ENCODE measurements at places on chromosomes 6 and 20. TPM values are rescaled to one million over a fixed set of nuclear protein-coding genes. Genes with fewer than 3 reads are reported as not detected.

DNA sequence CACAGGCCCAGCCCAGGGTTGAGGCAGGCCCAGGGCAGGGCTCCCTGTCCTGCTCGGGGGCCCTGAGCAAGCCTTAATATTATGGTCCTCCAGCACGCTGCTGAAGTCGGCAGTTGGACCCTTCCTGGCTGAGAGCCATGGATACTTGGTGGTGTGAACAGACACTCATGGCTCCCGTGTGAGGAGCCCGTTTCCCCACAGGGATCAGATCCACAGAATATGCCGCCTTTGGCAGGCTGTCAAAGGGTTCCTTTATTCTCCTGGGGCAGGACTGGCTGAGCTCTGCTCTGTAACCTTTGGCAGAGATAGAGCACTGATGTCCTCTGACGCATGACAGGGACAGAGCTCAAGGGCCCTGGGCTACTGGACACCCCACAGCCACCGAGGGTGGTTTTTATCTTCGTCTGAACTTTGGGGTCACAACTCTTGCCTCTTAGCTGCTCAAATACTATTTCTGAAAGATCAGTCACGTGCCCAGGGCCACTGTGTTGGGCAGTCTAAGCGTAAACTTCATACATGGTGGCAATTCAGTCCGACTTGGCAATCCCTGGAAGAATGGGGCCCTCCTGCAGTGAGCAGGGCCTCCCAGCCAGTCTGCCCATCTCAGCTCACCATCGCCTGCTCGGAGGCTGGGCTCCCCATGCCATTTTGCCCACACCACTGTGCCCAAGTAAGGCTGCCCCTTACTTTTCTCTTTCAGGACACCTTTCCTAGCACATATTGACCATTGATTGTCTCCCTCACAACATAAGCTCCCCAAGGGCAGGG, 49.1 kb downstream of the TTI1 start:
- DNase-seq, result no peak
- no peak overlapping the region for H3K4me3 ChIP-seq
- H3K4me1 ChIP-seq, result peaks cover 18% of the 10 kb centered on the region

Gene PNLDC1
- total RNA-seq, result not detected

DNA sequence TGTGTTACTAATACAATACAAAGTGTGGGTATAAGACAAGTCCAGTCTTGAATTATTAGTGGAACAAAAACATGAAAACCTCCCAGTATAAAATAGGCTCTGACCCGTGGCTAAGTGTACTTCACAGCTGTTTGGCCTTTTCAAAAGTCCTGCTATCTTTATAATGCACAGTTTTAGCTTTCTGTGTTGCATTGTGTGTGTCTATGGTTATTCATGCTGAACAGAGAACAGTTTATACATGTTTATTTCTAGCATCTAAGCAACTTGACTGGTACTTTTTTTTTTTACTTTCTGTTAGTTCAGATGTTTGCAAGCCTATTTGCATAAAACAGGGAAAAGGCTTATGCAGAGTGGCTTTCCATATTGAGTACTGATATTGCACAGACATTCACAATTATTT, 119.2 kb upstream of the CCN2 start:
- H3K4me1 ChIP-seq, result no peaks in the 10 kb centered on the region
- no peak overlapping the region for H3K27ac ChIP-seq
- no peaks in the 10 kb centered on the region for H3K27me3 ChIP-seq
- H3K36me3 ChIP-seq, result no peaks in the 10 kb centered on the region
- no peak for DNase-seq
- no peak overlapping the region for H3K4me3 ChIP-seq

DNA sequence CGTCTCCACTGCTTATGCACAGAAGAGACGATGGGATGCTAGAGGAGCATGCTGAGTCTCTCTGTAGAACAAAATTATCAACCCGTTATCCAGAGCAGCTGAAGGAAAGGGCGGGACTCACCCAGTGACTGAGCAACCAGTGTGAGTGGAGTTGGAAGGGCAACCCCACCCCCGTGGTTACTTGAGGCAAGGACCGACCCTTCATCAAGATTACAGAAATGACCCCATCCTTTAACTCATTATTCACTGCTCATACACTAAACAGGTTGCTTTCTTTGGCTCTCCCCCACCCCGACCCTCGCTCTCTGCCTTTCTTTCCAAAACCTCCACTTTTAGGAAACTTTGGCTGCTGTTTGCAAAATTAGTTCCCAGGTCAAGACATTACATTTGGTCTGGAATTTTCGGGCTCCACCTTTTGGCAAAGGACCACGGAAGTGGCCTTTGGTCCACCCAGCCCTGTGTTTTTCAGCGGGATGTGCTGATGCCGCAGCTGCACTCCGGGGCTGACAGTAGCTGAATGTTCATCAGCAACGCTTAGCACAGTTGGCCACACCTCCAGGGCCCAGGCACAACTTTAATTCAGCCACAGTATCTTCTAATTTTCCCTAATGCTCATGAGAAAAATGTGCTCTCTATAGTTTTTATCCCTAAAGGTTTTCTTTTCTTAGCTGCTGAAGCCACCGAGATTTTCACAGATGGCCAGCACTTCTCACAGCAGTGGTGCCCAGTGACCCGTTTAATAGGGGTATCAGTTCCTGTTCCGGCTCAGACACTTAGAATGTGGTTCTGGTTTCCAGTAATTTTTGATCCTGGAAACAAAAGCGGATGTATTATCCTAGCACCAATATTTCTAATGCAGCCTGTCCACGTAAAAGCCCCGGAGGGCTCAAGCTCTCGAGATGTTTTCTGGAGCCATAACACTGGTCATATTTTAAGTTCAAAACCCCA, 103.6 kb upstream of the NXT1 start:
- H3K4me1 ChIP-seq, result no peaks in the 10 kb centered on the region
- H3K27me3 ChIP-seq, result no peaks in the 10 kb centered on the region
- H3K36me3 ChIP-seq, result no peaks in the 10 kb centered on the region
- H3K27ac ChIP-seq, result peak overlapping the region; percentile 17

DNA sequence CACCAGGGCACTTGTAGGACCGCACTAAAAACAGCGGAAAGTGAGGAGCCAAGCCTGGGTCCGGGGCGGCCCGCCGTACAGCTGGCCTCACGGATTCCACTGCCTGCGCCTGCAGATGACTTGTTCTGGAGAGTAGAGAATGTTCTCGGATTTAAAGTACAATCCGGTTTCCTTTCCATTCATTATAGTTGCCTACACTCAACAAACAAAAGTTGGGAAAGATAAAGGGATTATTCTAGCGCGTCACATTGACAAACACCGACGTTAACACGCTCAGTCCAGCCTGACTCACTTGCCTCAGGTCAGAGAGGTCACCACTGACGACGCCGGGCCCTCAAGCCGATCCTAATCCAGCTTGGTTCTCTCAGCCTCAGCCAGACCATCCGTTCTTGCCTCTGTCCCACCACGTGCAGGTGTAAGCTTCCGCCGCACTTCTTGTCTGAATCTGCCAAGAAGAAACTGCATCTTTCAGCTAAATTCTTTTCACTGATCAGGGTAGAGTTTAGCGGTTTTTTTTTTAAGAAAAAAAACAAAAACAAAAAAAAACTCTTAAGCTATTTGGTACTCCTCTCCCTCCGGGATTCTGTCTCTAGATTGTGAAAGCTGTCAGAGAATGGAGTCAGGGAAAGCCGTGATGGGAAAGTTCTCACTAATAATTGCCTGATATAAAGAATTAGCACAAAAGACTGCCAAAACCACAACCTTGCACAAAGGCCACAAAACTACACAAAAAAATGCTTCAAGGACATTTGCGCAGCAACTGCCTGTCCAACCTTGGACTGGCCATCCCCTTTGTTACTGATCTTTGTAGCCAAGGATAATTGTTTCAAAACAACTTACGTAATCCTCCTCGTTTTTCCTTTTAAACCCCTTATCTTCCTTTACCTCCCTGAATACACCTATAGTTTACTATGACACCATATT, 1.1 kb upstream of the PHF10 start:
- peak; percentile 57 for DNase-seq
- H3K4me1 ChIP-seq, result peaks cover 28% of the 10 kb centered on the region
- H3K27ac ChIP-seq, result peak overlapping the region; percentile 88

GRCh38 chr6:74554041-74554440, 651.8 kb downstream of the COL12A1 start:
- H3K4me3 ChIP-seq, result no peak overlapping the region
- H3K27me3 ChIP-seq, result no peaks in the 10 kb centered on the region
- no peaks in the 10 kb centered on the region for H3K36me3 ChIP-seq
- H3K4me1 ChIP-seq, result no peaks in the 10 kb centered on the region

DNA sequence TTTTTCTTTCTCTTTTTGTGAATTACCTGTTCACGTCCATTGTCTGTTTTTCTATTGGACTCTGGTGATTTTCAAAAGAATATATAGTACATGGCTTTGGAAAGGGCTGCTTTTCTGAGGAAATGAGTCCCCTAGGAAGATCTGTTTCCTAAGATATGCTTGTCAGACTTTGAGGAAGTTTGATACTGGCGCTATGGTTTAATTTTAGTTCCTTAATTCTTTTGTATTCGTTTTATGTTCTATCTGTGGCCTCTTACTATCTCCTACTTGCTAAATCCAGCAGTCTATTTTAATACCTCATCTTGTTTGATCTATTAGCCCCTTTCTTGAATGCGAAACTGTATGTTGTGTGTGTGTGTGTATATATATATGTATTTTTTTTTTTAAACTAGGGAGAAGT, 101.9 kb downstream of the LIN28B start:
- H3K36me3 ChIP-seq, result no peaks in the 10 kb centered on the region
- H3K4me1 ChIP-seq, result no peaks in the 10 kb centered on the region
- no peak overlapping the region for H3K4me3 ChIP-seq
- H3K27ac ChIP-seq, result no peak overlapping the region
- DNase-seq, result no peak

GRCh38 chr6:168951217-168951616, 302.4 kb downstream of the THBS2 start:
- peaks cover 27% of the 10 kb centered on the region for H3K4me1 ChIP-seq
- DNase-seq, result no peak
- peak overlapping the region; percentile 70 for H3K27ac ChIP-seq
- H3K27me3 ChIP-seq, result no peaks in the 10 kb centered on the region

Gene GRM1
- 0.16 TPM for total RNA-seq

DNA sequence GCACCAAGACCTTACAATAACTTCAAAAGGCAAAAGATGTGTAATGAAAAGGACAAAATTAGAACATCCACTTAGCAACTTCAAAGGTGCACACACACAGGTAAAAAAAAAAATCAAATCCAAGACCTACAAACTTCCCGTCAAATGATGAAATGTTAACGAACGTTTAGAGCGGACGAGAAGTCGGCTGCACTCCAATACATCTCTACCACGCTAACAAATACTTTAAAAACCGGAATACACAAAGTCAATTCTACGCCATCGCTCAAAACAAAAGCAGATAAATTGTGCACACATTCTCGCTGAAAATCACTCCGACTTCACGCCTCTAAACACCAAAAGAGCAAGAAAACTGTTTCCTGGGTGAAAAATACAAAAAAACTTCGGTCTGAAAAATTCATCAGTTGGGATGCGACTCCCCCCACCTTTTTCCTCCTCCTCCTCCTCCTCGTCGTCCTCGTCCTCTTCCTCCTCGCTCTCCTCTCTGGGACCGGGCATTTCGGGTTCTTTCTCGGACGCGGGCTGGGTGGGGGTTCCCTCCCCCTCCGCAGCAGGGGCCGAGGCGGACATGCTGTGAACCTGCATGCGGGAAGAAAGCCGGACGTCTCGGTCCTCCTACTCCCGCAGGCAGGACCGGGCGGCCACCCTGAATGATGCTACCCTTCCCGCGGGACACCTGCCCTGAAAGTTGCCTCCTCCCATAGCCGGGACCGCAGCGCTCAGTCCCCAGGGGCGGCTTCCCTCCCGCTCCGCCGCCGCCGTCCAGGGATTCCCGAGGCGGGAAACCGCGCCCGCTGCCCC, 712 bp downstream of the DEK start:
- H3K27ac ChIP-seq, result peak overlapping the region; percentile 93
- DNase-seq, result no peak
- no peaks in the 10 kb centered on the region for H3K27me3 ChIP-seq

DNA sequence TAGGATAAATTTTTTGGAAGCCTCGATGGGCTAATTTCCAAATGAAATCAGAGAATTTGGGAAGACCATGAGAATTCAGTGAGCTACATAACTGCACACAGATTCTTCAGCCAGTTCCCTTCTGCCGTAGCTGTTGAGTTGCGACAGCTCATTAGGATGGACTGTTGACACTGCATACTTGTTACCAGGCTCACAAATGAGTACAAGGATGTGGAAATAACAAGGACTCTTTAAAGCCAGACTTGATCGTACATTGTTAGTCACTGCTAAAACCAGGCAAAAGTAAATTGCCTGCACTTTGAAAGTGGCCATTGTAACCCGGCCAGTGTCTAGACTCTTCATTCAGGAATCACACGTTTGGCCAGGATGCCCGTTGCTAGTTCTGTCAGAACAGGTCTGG, 37.0 kb downstream of the NDUFAF5 start:
- H3K36me3 ChIP-seq, result peaks cover 7% of the 10 kb centered on the region
- H3K4me3 ChIP-seq, result no peak overlapping the region
- no peak overlapping the region for H3K27ac ChIP-seq
- no peaks in the 10 kb centered on the region for H3K4me1 ChIP-seq
- H3K27me3 ChIP-seq, result no peaks in the 10 kb centered on the region
- DNase-seq, result no peak

- no peak overlapping the region for H3K27ac ChIP-seq
- no peaks in the 10 kb centered on the region for H3K36me3 ChIP-seq
- no peak overlapping the region for H3K4me3 ChIP-seq
- no peak for DNase-seq
- no peaks in the 10 kb centered on the region for H3K4me1 ChIP-seq
- H3K27me3 ChIP-seq, result no peaks in the 10 kb centered on the region
These were observed 41.4 kb upstream of the MAP7 start for GRCh38 chr6:136591617-136592016.

DNA sequence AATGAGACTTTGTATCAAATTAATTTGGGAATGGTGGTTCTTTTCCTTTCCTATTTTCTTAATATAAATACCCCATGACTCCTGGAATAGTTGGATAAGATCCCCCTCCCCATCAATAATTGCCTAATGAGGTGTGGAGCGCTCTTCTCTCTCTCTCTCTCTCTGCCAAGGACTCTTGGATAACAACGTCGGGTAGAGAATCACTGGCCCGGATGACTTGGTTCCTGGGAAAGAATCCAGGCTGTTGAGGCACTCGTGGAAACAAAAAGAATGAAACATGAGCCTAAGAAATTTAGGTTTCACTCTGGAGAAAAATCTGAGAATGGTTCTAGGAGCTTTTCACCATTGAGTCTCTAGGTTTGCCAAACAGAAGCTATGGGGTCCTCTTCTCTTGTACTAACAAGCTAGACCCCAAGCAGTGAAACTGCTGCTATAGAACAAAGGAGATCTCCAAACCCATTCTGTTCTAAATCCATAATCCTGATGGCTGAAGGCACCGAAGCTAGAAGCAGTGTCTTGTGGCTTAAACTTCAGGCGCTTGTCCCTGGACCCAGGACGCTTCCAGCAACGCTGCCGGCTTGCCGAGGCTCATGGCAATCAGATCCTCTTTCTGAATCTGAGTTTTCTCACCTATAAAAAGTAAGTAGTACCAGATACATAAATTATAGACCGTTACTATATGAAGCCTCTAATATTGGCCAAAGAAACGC, 241.6 kb upstream of the BTBD3 start:
- no peaks in the 10 kb centered on the region for H3K4me1 ChIP-seq
- no peaks in the 10 kb centered on the region for H3K27me3 ChIP-seq
- no peak overlapping the region for H3K4me3 ChIP-seq
- H3K36me3 ChIP-seq, result no peaks in the 10 kb centered on the region
- H3K27ac ChIP-seq, result no peak overlapping the region
- no peak for DNase-seq

Gene PTPRK
- 173 TPM for total RNA-seq

Gene C6orf15
- not detected for total RNA-seq

All from transverse colon (tissue), 4 donors.